ENCODE measurements at places on chromosomes 1 and 21.

DNA sequence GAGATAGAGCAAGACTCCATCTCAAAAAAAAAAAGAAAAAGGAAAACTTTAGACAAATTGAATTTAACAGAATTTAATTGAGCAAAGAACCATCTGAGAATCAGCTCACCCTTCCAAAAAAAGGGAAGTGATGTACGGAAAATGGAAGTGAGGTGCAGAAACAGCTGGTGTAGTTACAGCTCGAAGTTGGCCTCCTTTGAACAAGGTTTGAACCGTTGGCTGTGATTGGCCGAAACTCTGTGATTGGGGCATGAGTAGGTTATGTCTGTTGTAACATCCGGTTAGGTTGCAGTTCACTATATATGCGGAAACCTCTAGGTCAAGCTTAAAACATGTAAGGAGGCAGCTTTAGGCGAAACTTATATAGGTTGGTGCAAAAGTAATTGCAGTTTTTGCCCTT, 97.9 kb upstream of the KIF26B start:
- no peak for DNase-seq

DNA sequence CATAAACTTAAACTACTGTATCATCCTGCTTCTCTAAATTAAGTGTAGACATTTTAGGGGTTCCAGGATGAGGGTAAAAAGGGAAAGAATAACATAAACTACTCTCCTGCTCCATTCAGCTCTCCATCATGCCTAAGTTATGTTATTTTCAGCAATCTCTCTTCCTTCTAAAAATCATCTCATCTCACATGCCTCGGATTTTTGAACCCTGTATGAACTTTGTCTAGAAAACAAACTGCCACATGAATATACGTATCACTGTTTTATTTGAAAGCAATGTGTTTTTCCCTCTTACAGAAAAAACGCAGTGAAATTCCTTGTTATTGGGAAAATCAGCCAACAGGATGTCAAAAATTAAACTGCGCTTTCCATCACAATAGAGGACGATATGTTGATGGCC, 32.6 kb downstream of the ZBED6 start:
- no peak for DNase-seq

- DNase-seq = no peak
These were observed 2.0 kb upstream of the RABGAP1L start for GRCh38 chr1:174157157-174157806.

- no peak for DNase-seq
These were observed 317.0 kb downstream of the BARHL2 start for GRCh38 chr1:90400131-90400530.

DNA sequence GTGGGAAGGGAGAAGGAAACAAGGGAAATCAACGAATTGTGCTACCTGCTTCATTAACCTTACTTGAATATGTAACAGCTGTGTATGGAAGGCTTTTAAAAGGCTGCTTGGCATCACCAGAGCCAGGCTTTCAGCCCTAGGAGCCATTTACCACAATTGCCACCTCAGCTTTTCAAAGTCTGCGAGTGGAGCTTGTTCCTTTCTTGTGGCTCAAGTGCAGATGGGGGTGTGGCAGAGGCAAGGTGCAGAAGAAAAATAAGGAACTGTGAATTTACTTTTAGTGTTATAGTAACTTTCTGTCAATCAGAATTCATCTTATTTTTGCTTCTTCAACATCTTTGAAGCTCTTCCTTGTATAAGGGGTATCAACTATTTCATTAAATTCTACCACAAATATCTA, 17.6 kb downstream of the CLCA2 start:
- DNase-seq = no peak

GRCh38 chr1:85692730-85693314, 15.4 kb downstream of the ZNHIT6 start:
- no peak for DNase-seq

GRCh38 chr1:209038735-209039134, 544.8 kb upstream of the CAMK1G start:
- no peak for DNase-seq

DNA sequence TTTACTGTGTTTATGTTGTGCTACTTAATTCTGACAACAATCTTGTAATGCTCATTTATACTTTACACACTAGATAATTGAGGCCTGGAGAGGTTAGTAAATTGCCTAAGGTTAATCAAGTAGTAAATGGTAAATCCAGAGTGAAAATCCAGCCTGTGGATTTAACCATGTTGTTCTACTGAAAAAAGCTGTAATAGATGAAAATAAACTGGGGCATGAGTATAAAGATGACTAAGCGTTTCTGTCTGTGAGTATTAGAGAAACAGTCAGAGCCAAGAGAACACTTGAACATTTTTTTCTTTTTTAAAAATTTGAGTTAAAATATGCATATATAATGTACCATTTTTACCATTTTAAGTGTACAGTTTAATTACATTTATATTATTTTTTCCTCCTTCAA, 47.9 kb upstream of the LEPR start:
- no peak for DNase-seq

DNA sequence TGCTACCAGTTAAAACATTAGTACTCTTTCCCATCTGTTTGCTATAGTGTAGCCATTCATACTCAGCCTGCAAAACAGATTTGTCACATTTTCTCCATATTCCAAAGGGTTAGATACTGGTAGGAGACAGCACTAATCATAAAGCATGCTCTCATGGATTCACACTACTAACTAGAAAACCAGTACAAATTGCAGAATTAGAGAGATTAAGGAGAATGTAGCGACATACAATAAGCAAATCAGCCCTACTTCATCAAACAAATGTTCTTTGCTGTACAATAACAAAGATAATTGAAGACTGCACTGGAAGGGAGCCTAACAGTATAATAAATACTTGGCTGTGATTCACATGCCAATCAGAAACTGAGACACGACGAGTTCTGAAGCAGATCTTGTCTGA, 368.0 kb upstream of the PRMT6 start:
- DNase-seq = no peak

DNA sequence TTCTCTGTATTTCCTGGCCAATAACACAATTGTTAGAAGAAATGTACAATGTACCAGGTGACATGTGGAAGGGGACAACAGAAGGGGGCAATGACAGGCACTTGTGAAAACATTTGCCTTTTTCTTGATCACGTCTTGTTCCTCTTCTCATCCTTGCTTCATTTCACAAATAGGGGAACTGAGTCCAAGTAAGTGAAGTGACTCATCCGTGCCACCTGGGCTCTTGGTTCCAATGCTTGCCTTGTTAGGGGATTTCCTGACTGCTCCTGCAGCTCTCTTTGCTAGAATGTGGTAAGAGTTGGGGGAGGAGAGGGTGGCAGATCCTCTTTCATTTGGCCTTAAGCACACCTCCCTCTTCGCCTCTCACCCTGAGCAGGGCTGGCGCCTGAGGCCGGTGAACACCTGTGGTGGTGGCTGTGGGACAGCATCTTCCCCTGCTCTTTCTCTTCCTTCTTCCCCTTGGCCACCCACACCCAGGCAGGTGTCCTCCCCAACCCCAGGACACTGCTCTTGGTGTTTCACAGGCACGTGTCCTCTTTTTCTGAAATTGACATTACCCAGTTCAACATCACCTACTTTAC, 2.2 kb upstream of the RHEX start:
- no peak for DNase-seq

- DNase-seq = no peak
These were observed 115.0 kb downstream of the TGFB2 start for GRCh38 chr1:218459878-218460711.

DNA sequence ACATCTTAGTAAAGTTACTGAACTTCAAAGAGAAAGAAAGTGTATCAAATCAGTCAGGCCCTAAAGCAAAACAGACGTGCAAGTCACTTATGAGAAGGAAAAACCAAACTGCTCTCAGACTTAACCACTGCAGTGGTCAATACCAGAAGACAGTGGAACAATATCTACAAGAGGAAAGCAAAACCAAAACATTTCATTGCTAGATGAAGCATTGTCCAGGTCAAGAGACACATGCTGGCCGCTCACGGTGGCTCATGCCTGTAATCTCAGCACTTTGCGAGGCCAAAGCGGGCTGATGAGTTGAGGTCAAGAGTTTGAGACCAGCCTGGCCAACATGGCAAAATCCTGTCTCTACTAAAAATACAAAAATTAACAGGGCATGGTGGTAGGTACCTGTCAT, 82.0 kb upstream of the MROH9 start:
- DNase-seq = no peak

DNA sequence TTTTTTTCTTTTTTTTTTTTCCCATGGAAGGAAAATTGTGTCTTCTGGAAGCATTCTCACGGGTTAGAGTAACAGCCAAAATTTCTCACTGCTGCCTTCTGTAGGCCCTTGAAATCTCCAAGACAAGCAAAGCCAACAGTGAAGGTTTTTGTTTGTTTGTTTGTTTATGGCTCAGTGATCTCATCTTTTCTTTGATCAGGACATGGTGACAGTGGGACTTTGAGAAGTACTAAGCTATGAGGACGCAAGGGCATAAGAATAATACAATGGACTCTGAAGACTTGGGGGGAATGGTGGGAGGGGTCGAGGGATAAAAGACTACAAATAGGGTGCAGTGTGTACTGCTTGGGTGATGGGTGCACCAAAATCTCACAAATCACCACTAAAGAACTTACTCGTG, 419.4 kb downstream of the PTPRC start:
- no peak for DNase-seq

DNA sequence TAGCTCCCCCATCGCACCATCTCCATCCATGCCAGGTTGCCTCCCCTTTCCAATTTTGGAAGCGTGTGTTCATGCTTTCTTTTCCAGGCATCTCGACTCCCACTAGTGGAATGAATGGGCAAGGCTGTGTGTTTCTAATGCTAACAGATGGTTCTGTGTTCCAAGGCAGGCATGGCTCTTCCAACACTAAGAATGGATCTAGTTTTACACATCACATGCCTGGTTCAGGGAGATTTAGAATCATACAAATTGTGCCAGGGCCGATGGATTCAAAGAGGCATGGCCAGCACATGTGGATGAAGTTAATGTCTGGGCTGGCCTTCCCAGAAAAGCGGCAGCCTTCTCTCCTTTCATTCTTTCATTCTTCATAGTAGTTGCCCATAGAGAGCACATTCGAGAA, 438.7 kb downstream of the PRDM2 start:
- DNase-seq = no peak

DNA sequence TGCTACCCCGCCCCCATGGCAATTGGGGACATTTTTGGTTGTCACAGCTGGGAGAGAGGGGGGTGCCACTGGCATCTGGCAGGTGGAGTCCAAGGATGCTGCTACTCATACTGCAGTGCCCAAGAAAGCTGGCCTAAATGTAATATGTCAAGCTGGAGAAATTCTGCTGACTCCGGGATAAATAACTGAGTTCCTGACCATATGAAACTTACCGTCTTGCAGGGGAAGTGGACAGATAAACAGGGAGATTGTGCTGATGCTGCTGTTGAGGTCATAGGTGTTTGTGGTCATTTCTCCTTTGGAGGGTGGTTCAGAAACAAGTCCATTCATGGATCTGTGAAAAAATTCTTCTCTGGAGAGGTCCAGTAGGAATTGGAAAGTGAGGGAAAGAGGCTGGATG, 54.4 kb downstream of the KAZN start:
- DNase-seq = no peak

DNA sequence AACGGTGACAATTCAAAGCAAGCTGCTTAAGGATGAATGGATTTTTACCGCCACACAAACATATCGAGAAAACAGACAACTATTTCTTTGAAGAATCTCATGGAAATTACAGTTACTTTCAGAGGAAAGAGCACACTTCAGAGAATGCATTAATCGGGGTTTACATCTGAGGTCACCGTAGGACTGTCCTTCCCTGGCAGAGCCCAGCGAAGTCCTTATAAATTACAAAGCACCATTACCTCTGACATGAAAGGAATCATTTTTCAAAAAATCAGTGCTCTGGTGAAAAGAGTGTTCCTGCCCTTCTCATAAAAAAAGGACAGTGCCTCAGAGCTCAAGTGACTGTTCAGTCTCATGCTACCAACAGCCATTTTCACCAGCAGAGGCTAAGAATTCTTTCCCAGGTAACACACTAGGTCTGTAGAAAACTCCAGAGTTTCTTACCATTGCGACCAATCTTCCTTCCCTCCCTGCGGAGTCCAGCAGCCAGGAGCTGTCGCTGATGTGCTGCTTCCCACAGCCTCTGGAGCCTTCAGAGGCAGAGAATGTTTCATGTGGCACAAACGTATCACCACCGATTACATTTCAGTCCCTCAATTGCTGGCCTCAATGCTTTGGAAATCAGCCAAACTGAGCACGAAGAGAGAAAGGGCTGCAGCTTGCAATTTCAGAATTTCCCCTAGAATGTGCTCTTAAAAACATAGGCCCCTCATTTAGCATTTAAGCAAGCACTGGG, 75.4 kb downstream of the PLD5 start:
- DNase-seq = no peak

DNA sequence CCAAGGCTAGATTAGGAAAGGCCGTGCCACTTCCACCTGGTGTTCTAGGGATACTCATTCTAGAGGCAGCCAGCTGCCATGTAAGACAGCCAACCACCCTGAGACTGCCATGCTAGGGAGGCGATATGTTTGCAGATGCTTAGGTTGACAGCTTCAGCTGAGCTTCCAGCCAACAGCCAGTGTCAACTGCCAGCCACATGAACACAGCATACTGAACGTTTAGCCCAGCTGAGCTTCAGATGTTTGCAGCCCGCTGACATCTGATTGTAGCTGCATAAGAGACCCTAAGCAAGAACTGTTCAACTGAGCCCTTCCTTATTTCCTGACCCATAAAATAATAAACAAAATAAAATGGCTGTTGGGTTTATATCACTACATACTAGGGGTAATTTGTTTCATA, 5.0 kb upstream of the KCNC4 start:
- no peak for DNase-seq

DNA sequence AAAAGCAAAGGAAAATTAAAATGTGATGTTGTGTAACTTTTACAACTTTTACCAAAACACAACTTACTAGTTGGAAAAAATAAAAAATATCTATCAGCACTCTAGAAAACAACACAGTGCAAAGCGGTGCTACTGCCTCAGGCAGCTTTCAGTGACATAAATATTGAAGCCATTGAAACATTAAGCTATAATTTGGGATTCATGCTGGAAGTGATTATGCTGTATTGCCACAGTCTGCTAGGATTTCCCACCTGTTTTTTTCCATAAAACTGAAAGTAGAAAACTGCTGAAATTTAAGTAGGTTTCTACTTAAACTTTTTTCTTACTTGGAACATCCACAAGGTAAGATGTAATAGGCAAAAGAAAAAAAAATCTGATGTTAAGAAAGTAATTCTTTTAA, 674.4 kb downstream of the KCNT2 start:
- no peak for DNase-seq

All from neural crest cell (in vitro differentiated cells).